ENCODE measurements at places on chromosomes 3 and 15.

- no peak for DNase-seq
Measured at GRCh38 chr3:98690876-98691275, 72.3 kb upstream of the ST3GAL6 start.

DNA sequence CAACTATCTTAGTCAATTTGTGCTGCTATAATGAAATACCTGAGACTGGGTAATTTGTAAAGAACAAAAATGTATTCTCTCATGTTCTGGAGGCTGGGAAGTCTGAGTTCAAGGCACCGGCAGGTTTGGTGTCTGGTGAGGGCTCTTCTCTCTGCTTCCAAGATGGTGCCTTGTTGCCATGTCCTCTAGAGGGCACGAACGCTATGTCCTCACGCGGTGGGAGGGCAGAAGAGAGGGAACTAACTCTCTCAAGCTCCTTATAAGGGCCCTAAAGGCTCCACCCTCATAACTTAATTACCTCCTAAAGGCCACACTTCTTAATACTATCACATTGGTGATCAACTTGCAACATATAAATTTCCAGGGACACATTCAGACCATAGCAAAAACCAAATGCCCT, 108.4 kb downstream of the ADAMTSL3 start:
- DNase-seq = no peak

DNA sequence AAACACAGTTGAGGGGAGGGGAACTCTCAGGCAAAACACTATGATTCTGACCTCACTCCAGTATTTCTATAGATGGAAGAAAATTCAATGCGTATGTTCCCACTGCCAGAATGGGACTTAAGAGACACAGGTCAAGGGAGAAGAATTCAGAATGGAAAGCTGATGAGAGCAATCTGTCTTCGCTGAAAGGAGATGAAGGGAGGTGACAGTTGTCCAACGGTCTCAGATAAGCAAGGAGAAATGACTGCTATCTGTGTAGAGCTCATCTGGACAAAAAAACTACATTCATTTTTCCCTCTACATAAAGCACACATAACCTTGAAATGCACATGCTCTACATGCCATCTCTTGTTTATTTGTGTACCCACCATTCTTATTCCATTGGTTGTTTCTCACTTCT, 405.1 kb downstream of the LSAMP start:
- no peak for DNase-seq

DNA sequence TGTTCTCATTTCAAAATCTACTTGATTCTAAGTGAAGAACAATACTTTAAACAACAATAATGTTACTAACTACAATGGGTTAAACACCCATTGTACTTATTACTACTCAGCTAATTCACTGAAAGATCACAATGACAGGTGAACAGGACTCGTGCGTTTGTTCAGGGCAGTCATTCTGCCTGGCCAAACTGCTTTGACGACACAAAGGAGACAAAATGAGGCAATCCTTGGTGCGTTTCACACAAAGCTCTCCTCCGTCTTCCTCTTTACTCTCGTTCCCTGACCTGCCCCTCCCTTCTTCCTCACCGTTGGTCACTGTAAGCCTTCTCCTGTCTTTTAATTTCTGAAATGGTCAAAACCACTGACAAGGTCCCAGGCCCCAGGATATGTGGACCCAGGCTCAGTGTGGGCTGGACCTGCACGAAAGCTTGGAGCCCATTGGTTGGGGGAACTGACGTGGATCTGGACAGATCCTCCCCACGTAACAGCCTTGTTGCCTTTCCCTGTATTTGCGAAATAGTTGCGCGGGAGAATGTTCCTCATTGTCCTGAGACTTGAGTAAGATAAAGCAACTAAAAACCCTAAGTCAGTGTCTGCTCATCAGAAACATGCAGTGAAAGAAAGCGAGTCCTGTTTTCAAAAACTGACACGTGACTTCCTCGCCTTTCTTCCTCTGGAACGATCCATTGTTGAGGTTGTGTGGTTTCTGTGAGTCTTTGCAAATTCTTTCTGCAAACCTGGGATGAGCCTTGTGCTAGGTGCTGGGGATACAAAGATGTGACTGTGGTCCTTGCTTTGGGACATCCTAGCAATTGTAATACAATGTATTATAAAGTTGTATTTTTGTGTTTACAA, 147.1 kb upstream of the RGMA start:
- peak; percentile 34 for DNase-seq

- peak; percentile 42 for DNase-seq
Measured at GRCh38 chr3:143443851-143444331, 324.3 kb downstream of the CHST2 start.

GRCh38 chr3:140122183-140122582, 187.2 kb downstream of the CLSTN2 start:
- no peak for DNase-seq

- DNase-seq = no peak
Measured at GRCh38 chr3:110362751-110363150, 708.9 kb upstream of the NECTIN3 start.

DNA sequence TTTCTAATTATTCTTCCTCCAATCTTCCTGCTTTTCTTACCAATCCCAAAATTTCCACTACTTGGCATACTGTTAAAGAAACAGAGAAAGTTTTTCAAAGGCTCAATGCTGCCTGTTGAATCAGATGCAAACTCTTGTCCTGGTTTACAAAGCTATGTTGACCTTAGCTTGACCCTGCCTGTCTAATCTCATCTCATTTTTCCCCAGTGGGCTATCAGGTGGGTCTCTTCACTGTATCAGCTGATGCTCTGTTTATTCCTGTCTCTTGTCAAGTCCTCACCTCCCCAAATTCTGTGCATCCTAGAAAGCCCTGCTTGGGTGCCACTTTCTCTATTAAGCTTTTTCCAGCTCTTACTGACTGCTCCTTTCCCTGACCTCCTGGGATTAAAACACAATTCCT, 18.2 kb downstream of the NFKBIZ start:
- no peak for DNase-seq

DNA sequence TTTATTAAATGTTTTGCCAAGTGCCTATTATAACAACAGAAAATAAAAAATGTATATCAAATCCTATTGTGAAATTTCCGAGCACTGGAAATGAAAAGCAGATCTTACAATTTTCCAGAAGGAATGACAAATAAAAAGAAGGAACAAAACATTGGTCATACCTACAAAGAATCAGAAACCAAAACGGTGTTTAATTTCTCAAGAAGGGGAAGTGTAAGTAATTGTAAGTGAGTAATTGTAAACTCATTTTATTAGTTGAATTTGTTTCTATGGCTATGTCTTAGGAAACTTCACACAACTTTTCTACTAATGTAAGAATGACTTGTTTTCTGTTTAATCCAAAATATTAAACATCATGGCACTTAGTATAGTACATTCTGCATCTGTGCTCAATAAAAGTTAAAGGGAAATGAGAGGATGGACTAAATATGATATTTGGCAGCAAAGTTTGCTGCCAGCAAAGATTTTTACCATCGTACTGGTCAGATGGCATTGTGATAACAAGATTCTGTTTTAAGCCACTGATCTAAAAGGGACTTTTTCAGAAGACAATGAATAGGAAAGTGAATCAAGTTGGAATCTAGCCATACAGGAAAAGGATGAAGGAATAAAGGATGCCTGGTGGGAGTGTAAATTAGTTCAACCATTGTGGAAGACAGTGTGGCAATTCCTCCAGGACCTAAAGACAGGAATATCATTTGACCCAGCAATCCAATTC, 232.4 kb downstream of the NFKBIZ start:
- DNase-seq = no peak

- DNase-seq = no peak
Measured at GRCh38 chr15:96366526-96366877, 36.0 kb downstream of the NR2F2 start.

DNA sequence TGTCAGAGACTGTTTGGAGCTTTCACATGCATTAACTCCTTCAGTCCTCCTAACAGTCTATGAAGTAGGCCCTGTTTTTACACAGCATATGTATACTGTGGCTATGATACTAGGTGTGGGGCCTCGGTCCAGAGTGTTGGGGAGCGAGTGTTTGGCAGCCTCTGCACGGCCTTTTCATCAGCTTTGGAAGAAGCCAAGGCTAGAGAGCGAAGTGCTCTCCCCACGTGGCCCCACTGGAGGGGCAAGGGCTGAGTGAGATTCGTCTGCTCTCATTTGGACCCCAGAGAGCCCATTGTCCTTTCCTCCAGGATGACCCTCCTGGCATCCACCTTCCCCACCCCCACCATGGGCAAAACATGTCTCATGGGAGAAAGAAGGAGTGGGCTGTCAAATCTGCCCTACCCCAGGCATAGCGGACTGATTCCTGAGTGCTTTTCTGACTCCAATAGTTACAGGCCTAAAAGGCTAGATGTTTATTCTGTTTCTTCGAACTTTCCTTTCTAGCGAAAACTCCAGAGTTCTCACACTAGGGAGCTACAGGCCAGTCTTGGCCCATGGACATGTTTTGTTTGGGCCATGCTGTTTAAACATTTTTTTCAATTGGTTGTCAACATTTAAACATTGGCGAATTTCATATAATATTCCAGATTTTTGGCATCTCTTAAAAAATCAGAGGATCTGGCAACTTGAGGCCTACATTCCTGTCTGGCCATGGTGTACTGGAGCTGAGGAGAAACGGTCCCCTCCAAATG, 76.0 kb downstream of the EEFSEC start:
- no peak for DNase-seq

- no peak for DNase-seq
Measured at GRCh38 chr3:170109579-170110293, 71.8 kb downstream of the PHC3 start.

DNA sequence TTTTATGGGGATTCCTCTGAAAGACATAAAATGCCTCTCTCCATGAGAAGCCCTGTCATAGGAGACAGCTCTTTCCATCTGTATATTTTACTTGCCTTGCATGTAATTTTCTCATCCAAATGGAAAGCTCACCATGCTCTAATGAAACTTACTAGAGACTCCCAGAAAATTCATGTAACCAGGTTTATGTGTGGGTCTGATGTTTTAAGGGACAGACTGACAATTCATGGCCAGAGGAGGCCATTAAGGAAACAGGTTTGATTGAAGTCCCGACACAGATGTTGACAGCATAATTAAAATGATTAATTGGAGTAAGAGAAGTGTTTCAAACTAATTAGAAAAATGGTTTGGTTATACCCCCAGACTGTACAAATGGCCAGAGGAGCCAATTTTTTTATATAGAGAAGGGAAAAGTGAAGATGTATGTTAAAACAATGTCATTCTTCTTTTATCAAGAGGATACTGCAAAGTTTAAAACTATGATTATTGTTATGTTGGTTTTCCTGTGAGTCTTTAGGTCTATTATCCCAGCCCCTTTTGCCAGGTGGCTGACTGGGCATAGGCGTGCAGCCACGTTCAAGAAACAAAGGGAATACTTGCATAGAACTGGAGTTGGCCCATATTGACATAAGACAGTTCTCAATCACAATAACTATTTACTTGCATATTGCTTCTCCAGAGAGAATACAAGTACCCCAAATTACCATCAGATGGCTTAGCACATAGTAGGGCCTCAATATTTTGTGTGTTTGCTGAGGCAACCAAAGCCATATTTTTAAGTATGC, 64.8 kb downstream of the RBMS3 start:
- DNase-seq = no peak

DNA sequence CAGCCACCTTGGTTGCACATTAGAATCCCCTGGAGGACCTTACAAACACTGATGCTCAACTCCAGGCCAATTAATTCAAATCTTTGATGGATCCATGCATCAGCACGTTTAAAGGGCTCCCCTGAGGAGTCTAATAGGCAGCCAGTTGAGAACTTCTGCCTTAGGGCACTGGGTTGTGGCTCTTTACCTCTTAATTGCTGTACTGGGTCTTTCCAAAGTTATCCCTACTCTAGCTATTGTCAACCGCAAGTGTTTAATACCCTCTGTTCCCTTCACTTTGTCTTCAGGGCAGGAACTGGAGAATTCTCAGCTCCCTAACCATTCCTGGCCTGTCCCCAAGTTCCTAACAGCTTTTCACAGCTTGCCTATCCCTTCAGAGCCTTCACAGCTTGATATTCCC, 15.0 kb upstream of the FAM174B start:
- no peak for DNase-seq

GRCh38 chr3:155316426-155316825, 22.9 kb upstream of the STRIT1 start:
- DNase-seq = no peak

- no peak for DNase-seq
Measured at GRCh38 chr3:136954251-136954650, 3.5 kb upstream of the IL20RB start.

- DNase-seq = peak; percentile 91
Measured at GRCh38 chr3:10242182-10243065, 5.8 kb upstream of the TATDN2 start.

GRCh38 chr3:122560680-122561079, 3.4 kb downstream of the PARP9 start:
- DNase-seq = peak; percentile 73

- no peak for DNase-seq
Measured at GRCh38 chr3:115239717-115240116, 92.6 kb upstream of the ZBTB20 start.

DNA sequence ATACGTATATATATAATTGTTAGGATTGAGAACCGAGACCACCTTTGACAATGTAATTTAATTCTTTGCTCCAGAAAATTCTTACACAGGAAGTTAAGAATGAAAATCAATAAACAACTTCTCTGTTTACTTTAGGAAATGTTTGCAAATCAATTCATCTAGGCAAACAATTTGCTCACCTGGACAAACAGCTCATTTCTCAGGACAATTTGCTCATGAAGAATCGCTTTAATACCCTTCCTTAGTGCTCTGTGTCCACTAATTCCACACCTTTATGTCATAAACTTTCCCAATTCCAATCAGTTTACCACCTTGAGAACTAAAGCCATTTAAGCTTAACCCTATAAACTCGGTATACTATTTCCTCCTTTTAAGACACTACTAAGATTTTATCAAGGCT, 292.2 kb downstream of the BCHE start:
- DNase-seq = no peak

- peak; percentile 46 for DNase-seq
Measured at GRCh38 chr15:64163659-64164362, 989 bp upstream of the PPIB start.

- DNase-seq = no peak
Measured at GRCh38 chr15:65740148-65740547, 51.9 kb downstream of the DENND4A start.

DNA sequence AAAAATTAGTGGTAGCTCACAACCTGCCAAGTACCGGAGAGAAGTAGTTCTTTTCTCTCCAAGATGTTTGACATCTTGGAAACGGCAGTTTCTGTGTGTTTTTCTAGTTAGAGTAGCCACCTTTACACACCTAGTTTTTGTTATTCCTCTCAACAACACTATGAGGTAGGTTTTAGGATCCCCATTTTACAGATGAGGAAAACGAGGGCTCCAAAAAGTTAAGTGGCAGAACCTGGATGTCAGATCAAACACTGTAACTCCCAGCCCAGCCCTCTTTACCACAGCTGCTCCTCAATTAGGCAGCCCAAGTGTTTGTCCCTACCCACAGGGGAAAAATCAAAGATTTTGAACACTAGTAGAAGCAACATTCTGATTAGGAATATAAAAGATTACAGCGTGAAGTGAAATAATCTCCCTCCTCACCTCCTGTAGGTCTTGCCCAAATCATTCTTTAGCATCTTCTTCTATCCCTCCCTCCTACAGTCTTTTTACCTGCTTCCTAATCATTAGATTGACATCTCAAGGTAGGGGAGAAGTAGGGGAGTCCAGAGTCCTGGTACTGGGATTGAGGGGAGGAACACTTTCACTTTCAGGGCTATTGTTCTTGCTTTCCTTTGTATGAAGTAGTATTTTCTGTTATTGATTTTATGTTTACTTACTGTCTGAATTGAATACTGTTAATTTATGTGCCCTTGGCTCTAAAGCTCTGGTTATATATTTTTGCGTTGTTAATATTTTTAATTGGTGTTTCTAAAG, 142.6 kb downstream of the CMSS1 start:
- DNase-seq = no peak

GRCh38 chr3:121477589-121477988, 68.2 kb downstream of the POLQ start:
- DNase-seq = no peak
